Common myeloid progenitor, CD34-positive (primary cell): ENCODE measurements at places on chromosomes 11 and 22.

DNA sequence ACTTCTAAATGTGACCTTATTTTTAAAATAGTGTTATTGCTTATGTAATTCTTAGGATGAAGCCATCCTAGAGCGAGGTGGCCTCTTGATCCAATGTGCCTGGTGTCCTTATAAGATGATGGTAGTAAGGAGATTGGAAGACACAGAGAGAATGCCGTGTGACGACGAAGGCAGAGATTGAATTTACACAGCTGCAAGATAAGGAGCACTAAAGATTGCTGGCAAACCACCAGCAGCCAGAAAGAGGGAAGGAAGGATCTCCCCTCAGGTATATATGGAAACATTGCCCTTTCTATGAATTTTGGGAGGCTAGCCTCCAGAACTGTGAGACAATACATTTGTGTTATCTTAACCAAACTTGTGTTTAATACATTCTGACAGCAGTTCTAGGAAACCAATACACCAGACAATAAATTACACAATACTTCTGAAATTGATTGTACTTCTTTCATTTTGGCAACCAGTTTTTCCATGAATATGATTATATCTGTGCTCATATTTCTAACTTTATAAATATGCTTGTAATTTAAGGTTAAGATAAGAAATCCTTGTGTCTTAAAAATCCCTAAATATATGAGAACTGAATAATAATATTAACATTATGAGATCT, 86.3 kb upstream of the VPREB1 start:
- DNase-seq: no peak

GRCh38 chr11:65083134-65083833, 556 bp downstream of the CDCA5 start:
- no peak for DNase-seq

- no peak for DNase-seq
Measured at GRCh38 chr11:76107971-76108370, 98.3 kb downstream of the WNT11 start.

DNA sequence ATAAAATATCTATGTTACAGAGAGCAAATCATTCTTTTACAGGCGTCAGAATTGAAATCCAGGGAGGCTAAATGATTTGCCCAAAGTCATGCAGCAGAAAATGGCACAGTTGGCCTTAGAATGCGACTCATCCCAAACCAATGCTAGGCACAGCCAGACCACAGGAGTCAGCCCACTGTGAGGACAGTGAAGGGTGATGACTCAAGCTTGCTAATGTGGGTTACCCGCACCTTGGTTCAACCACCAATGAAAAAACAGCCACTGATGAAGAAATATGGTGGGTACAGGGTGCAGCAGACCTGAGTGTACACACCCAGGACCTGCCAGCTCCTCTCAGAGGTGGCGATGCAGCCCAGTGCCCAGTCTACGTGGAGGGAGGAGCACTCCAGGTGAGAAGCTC, 89.7 kb downstream of the ZC3H12C start:
- DNase-seq: peak; percentile 24
